ENCODE measurements at places on chromosomes 13 and 19.

GRCh38 chr19:44954278-44954648 is 917 bp upstream of the CLPTM1 start:
- no peak for DNase-seq

GRCh38 chr13:113527272-113527958 is 36.9 kb upstream of the DCUN1D2 start:
- DNase-seq = no peak

DNA sequence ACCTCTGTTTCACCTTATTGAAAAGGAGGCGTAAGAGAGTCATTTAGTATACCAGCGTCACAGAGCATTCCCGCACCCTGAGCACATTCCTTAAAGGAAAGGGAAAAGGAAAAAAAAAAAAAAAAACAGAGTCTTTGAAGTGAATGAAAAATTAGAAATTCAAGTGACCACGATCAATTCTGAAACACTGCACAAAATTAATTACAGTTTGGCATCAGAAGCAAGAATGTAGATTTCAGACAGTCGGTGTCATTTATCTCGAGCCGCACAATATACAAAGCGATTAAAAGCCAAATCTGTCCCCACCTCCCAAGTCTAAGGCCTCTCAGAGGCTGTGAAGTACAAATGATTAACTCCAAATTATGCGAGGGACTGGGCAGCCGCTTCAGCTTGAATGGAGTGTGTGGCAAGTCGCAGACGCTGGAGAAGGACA is 173.7 kb upstream of the ZNF507 start:
- no peak for DNase-seq

- DNase-seq = no peak
Observed at GRCh38 chr13:75347457-75347856, 134.5 kb downstream of the TBC1D4 start.

GRCh38 chr13:47437406-47437805 is 540.6 kb upstream of the HTR2A start:
- DNase-seq = no peak

- DNase-seq = no peak
Observed at GRCh38 chr13:43728421-43728820, 58.4 kb downstream of the ENOX1 start.

DNA sequence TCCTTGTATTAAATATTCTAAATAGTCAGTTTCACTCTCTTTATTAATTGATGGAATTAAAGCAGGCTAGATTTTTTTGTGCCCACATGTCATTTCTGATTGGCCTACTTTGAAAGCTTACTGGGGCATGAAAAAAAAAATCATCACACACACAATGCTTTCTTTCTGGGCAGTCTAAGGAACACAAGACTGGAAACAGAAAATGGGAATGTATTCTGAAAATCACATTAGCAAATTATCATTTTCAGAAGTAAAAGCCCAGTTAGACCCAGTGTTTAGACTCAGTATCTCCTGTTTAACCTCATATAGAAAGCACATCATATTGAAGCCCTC is 339.4 kb downstream of the SPRY2 start:
- DNase-seq = no peak

DNA sequence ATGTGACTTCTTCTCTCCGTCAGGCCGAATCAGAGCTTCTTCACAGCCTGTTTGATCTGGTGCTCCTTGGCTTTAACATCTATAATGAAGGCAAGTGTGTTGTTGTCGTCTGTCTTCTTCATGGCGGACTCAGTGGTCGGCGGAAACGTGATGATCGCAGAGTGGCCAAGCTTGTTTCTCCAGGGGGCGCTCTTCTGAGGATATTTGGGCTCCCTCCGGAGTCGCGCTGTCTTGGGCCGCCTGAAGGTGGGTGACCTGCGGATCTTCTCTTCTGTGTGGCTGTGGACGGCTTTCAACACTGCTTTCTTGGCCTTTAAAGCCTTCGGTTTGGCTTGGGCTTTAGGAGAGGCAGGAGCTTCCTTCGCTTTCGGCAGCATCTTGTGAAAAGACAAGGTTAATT is 9.8 kb downstream of the TPRX1 start:
- DNase-seq = no peak

GRCh38 chr19:11382898-11383705 is 1.0 kb downstream of the EPOR start:
- DNase-seq = no peak
